RKO (cell line): ENCODE measurements at places on chromosomes 16 and 17.

GRCh38 chr16:85627089-85627488, 14.0 kb downstream of the GSE1 start:
- DNase-seq = no peak

DNA sequence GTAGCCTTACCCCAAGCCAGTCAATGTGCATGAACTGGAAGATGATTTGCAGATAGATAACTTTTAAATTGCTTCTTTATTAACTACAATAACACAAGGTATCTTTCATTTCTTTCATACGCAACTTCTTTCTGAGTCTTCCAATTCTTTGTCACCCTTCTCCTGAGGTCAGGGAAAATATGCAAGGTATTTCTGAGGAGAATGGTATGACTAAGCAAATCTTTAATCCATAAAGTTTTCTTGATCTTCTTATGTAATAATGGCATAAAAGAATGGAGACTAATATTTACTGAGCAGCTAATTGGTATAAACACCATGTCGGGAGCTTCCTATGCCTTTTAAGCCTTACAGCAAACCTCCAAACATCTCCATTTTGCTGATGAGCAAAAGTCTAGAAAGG, 438.9 kb downstream of the KCNJ2 start:
- DNase-seq = no peak

- no peak for DNase-seq
These were observed 16.0 kb downstream of the GALNS start for GRCh38 chr16:88840600-88841215.

- no peak for DNase-seq
These were observed 328.5 kb downstream of the SNX29 start for GRCh38 chr16:12304861-12305596.

- DNase-seq = no peak
These were observed 544.5 kb upstream of the CDH11 start for GRCh38 chr16:65666132-65666941.

GRCh38 chr17:40491486-40491885, 9.9 kb downstream of the TNS4 start:
- no peak for DNase-seq

- DNase-seq = no peak
These were observed 3.7 kb downstream of the PFN1 start for GRCh38 chr17:4944554-4945175.

DNA sequence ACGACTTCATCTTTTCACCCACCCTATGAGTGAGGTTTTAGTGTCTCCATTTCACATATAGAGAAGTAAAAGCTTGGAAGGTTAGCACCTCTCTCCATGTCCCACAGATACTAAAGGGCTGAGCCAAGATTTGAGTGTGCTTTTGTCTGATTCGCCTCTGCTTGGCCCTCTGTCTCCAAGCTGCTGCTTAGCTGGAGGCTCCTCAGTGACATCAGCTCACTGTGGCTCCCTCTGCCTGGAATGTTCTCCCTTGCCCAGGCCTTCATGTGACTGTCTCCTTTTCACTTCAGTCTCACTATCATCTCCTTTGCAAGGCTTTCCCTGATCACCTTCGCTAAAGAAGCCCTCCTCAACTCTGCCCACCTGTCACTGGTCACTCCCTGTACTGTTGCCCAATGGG, 84.5 kb upstream of the HSBP1 start:
- no peak for DNase-seq
